ENCODE measurements at places on chromosomes 16 and 17.

- DNase-seq, result peak; percentile 99
These were observed 3.7 kb upstream of the CACNA1G start for GRCh38 chr17:50556803-50557202.

DNA sequence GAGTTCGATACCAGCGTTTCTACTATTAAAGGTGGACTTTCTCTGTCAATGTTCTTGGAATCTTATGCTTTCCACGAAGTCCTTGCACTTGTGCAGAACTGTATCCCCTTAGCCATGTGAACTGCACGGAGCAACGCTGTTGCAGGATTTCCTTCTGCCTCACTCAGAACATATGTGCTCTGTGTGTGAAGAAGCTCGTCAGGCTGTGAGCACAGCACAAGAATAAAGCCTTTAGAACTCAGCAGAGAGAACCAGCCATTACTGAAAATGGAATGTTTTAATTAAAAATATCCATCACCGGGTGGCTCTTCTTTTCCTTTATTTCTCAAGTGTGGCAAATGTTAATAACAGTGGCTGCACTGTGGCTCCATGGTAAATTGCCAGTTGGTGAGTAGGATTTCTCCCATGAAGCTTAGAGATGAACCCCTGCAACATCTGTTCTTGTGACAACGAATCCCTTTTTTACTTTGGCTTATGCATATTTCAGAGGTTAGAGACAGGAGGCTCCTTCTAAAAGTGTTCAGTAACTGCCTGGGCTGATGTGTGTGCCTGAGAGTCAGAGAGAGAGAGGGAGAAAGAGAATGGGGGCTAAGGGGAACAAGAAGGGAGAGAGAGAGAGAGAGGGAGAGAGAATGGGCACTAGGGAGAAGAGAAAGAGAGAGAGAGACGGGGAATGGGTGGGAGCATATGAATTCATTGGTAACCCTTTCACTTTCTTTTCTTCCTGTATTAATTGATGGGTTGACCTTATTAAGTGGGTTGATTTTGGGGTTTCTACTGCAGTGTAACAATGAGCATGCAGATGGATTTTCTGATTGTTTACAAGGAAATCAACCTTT, 50.0 kb downstream of the RPTOR start:
- DNase-seq, result no peak

DNA sequence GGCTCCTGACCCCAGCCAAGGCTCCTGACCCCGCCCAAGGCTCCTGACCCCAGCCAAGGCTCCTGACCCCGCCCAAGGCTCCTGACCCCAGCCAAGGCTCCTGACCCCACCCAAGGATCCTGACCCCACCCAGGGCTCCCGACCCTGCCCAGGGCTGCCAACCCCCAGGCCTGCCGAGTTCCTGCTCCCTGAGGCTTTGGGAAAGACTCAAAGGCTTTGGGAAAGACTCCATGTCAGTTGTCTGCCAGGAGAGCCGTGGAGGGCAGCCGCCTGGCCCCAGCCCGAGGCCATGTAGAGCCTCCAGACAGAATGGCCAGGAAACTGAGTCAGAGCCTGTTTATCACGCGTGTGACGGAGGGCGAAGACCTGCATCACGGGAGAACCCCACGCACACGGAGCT, 21.1 kb downstream of the CBFA2T3 start:
- no peak for DNase-seq

DNA sequence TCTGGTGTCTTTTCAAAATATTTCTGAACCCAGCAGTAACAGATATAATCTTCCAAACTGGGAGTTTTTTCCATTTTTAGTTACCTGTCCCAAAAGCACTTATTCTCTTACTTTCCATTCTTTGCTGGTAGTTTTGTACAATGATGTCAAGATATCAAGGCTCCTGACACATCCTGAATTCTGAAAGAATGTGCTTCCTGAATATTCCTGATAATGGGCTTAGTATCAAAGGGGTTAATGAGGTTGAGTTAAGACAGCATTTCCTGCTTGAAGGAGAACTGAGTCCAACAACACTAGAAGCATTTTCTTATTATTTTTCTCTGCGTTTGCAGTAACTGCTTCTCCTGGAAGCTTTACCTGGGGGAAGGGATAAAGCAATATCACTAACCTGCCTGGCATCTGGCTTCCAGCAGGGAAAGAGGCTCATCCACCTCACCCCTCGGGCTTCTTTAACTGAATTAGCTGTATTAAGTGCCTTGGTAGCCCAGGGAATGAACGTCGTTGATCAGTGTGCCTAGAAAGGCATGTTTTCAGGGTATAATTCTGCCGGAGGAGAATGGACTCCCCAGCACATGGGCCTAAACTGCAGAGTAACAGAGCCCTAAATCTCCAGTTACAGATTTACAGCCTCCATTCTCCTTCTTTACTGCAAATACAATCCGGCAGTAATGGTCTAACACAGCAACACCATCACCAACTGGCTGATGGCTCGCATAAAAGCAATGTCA, 134.4 kb downstream of the SNX11 start:
- DNase-seq, result no peak

- DNase-seq, result peak; percentile 48
These were observed 87.8 kb downstream of the SMG6 start for GRCh38 chr17:2215616-2216364.

DNA sequence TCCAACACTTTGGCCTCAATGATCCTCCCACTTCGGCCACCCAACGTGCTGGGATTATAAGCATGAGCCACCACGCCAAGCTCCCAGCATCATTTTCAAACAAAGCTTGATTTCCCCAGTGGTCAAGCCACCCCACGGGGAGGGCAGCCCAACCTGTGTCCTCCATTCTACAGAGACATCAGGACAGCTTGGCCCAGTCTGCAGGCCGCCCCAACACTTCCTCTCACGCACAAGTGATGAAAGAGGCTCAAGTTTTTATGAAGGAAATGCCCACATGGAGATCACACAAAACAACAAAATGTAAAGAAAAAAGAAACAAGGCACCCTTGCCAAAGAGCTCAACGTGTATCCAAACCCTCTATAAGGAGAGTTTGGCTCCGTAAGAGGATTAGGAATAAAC, 112.4 kb downstream of the XYLT1 start:
- DNase-seq, result no peak

GRCh38 chr17:54909766-54910165, 9.1 kb downstream of the TOM1L1 start:
- no peak for DNase-seq

DNA sequence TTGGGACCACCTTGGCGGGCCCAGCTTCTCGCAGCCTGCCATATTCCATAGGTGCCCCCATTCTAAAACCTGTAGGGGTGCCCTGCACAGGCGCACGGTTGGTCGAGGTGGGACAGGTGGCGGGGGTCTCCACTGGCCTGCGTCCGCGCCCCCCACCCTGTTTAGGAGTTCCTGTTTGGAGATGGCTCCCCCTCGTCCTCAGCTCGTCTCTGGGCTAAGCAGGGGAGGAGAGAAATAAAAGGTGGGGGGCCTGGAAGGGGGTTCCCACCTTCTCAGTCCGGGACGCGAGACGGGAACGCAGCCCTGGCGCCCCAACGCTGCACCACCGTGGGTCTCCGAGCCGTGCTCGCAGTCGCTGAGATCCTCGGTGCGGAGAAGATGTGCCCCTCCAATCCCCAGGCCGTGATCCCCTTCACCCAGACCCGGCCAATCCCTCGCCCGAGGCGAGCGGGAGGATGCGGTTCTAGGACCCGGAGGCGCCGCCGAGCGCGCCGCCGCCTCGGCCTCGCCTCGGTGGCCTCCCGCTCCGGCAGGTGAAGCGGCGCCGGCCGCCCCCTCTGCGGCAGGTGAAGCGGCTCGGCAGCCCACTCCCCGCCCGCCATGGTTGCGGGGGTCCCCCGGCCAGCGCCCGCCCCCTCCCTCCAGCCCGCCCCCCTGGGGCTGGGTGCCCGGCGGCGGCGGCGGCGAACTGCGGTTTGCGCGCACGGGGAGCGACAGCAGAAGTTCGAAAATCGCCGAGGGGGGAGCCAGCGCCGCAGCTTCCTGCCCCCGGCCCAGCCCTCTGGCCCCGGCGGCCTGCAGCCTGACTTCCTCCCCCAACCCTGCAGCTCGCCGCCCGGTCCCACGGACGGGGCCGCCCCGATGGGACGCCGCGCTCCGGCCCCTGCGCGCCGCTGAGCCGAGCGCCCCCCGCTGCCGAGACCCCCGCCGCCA, at the start of gene FMNL1:
Gene FMNL1 (plus strand): TSS at position 805 of the 933 bp plus-strand sequence. CDS start 240 bp downstream, outside the sequence.
- no peak for DNase-seq

GRCh38 chr17:17351901-17352781, 49.0 kb downstream of the NT5M start:
- DNase-seq, result no peak

GRCh38 chr17:61970030-61970429, 42.2 kb upstream of the INTS2 start:
- DNase-seq, result no peak

DNA sequence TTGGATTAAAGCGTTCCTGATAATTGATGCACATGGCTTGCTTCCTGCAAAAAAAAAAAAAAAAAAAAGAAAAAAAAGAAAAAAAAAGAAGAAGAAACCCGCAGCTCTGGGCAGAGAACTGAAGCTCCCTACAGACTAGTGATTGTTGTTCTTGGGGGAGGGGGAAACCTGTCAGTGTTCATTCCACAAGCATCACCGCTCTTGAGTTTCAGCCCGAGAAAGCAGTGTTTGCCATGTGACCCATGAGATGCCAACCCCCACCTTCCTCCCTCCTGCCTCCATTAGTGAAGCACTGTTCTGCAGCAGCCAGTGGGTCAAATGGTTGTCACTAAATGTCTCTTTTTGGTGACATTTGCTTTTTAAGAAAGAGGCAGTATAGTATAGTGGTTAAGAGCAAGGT, 1.7 kb downstream of the USP43 start:
- DNase-seq, result peak; percentile 11

DNA sequence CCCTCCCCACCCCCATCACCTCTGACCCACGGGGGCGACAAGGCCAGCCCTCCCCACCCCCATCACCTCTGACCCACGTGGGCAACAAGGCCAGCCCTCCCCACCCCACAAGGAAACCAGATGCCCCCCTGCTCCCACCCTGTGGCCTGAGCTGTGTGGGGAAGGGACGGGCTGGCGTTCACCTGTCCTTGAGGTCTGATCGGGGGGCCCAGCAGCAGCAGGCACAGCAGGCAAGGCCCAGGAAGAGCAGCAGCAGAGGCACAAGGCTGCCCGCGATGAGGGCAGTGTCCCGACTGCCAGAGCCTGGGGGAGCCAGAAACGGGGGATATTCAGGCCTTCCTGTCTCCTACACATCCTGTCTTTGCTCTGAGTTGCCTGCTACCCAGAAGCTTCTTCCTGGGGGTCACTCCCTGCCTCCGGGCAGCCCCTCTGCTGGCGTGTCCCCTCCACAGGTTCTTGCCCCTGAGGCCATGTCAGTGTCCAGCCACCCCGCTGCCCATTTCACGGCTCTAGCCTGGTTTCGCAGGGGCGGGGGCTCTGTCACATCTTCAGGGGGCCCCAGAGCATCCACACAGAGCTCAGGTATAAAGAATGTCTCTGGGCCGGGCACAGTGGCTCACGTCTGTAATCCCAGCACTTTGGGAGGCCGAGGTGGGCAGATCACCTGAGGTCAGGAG, 6.8 kb downstream of the SCARF1 start:
- no peak for DNase-seq

DNA sequence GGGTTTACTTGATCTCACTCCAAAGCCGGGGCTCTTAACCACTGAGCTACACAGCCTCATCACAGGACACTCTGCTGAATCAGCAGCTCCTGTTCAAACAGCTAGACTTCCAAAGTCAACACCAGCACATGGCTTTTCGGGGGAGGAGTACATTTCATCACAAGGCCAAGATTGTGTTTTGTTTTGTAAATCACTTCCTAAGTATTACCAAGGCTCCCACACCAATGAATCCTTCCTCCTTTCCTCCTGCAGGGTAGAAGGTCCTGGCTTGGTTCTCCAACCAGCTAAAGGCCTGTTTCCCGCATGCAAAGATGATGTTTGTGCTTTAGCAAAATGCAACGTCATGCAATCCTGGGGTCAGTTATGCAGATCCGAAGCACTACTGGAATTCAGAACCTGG, 152.5 kb downstream of the XYLT1 start:
- no peak for DNase-seq

GRCh38 chr16:88678224-88678979, 7.9 kb downstream of the SNAI3 start:
- no peak for DNase-seq
